ENCODE measurements at places on chromosomes 4 and X. TPM values are rescaled to one million over a fixed set of nuclear protein-coding genes. Genes with fewer than 3 reads are reported as not detected.

Gene VCX3B
- not detected for total RNA-seq

Gene HAUS7
- 13.8 TPM for total RNA-seq

Gene NRK
- total RNA-seq: 1.1 TPM

Gene PCDH18
- total RNA-seq: 119 TPM

Gene AMER1
- 2.6 TPM for total RNA-seq

Gene OTC
- total RNA-seq: not detected

Gene JADE1
- total RNA-seq: 19.8 TPM

Gene FGFR3
- total RNA-seq: 0.59 TPM

Gene GAGE12F
- total RNA-seq: not detected

Gene LDB2
- total RNA-seq: 11.3 TPM

Gene GK2
- not detected for total RNA-seq

Gene F8
- total RNA-seq: 4.0 TPM

Gene IL3RA
- not detected for total RNA-seq

Gene FAM241A
- 1.1 TPM for total RNA-seq

Gene MGARP
- 24.0 TPM for total RNA-seq

Gene POF1B
- not detected for total RNA-seq

Gene MAGED4
- 60.0 TPM for total RNA-seq

Gene PASD1
- total RNA-seq: not detected

Gene TEX13D
- total RNA-seq: not detected

Gene HHIP
- total RNA-seq: 11.1 TPM

Gene PRDM8
- 4.9 TPM for total RNA-seq

Gene GABRE
- 33.6 TPM for total RNA-seq

Gene FGF13
- total RNA-seq: 0.13 TPM

Gene CXCL1
- total RNA-seq: 120 TPM

Gene GASK1B
- total RNA-seq: 96.7 TPM

Gene RGN
- 4.7 TPM for total RNA-seq

Gene CT45A5
- not detected for total RNA-seq

Gene FAM200B
- 32.1 TPM for total RNA-seq

Gene TMEM255A
- 0.07 TPM for total RNA-seq

Gene ZNF330
- 26.0 TPM for total RNA-seq

Gene CCDC160
- total RNA-seq: 0.07 TPM

Gene UNC5C
- 3.5 TPM for total RNA-seq

Gene UGT8
- 0.10 TPM for total RNA-seq

Gene MAEA
- total RNA-seq: 54.5 TPM

Gene LRCH2
- 10.9 TPM for total RNA-seq

Gene GCNA
- total RNA-seq: 2.9 TPM

Gene SPANXD
- total RNA-seq: not detected

Gene KLHL13
- total RNA-seq: 10.6 TPM

Gene ETDC
- total RNA-seq: not detected

Gene TSR2
- 13.6 TPM for total RNA-seq

Gene QDPR
- total RNA-seq: 14.9 TPM

Gene SFRP2
- total RNA-seq: 0.13 TPM

Gene STK26
- total RNA-seq: 5.1 TPM

Gene MAGEA8
- total RNA-seq: not detected

Gene CXorf38
- total RNA-seq: 7.5 TPM

Gene SMIM43
- 0.76 TPM for total RNA-seq

Gene C4orf54
- not detected for total RNA-seq

Gene PDHA2
- total RNA-seq: not detected

Gene ADGRG2
- total RNA-seq: 0.07 TPM

Gene CT45A2
- not detected for total RNA-seq

Gene SCARB2
- 400 TPM for total RNA-seq

Gene SMIM10
- total RNA-seq: 7.3 TPM

Gene ARSJ
- total RNA-seq: 48.6 TPM
